ENCODE measurements at places on chromosomes 6 and 20. TPM values are rescaled to one million over a fixed set of nuclear protein-coding genes. Genes with fewer than 3 reads are reported as not detected.

DNA sequence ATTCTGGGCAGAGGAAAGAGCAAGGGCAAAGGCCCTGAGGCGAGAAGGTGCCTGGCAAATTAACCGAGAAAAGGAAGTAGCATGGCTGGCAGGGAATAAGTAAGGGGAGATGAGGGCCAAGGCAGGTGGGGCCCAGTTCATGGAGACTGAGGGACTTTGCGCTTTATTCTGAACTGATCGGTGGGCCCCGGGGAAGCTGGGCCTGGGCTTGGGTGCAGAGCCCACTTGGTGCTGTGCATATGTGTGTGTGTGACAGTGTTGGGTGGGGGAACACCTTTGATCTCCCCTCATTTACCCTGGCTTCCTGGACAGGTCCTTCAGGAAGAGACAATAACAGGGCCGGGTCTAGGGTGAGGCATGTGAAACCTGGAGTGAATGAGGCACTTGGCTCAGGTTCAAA, 2.9 kb upstream of the MDFI start:
- DNase-seq, result peak; percentile 58

GRCh38 chr6:35483490-35483889, 13.4 kb downstream of the TEAD3 start:
- no peak for DNase-seq

Gene HSPA12B
- 0.26 TPM for total RNA-seq

GRCh38 chr6:137216875-137217553, 2.2 kb downstream of the IFNGR1 start:
- DNase-seq, result no peak

- DNase-seq, result no peak
Observed at GRCh38 chr6:168318090-168318489, 1.5 kb downstream of the DACT2 start.

DNA sequence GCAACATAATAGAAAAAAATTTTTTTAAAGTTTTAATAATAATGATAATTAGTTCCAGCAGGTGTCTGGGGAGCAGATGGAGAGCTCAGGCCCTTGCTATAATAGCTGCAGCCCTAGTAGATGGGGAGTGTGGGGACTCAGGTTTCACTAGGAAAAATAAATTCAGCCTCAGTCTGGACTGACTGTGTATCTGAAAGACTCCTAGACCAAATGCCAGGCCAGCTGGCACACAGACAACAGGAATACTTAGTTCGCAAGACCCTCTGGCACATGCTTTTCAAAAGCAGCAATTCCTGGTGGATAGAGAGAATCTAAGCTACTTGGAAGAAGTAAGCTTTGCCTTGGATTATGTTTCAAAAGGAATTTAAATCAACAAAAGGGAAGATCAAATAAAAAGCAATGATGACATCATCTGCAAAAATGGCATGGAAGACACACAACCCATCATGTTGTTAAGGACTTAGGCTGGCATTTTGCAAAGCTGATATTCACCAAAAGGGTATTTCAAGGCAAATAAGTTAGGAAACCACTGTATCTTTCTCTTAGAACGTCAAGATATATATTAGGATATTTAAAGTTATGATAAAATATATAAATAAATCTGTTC, 107.8 kb downstream of the RNGTT start:
- no peak for DNase-seq

Gene FRK
- total RNA-seq, result 1.1 TPM

GRCh38 chr6:161578478-161578877, 304.6 kb upstream of the AGPAT4 start:
- DNase-seq, result no peak

DNA sequence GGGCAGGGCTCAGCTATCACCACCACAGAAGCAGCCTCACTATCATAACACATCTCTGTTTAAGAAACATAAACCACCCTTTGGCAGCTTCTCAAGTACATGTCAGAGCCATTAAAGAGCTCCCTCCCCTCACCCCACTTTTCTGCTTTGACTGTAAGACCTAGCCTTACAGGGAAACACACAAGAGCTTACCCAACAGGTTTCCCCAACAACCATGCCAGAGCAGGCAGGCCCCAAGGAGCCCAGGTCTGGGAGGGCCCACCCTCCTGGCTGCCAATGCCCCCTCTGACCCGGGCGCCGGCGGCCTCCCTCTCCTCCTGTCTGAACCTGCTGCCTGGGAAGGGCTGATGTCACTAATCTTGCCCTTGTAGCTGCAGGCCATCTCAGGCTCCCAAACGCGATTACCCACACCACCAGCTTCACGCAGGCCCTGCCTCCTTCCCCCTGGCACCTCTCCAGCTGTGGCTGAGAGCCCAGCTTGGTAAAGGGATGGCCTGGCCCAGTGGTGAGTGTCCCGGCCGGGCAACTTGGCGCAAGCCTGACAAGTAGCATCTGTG, 402.0 kb downstream of the MAFB start:
- peak; percentile 90 for DNase-seq

DNA sequence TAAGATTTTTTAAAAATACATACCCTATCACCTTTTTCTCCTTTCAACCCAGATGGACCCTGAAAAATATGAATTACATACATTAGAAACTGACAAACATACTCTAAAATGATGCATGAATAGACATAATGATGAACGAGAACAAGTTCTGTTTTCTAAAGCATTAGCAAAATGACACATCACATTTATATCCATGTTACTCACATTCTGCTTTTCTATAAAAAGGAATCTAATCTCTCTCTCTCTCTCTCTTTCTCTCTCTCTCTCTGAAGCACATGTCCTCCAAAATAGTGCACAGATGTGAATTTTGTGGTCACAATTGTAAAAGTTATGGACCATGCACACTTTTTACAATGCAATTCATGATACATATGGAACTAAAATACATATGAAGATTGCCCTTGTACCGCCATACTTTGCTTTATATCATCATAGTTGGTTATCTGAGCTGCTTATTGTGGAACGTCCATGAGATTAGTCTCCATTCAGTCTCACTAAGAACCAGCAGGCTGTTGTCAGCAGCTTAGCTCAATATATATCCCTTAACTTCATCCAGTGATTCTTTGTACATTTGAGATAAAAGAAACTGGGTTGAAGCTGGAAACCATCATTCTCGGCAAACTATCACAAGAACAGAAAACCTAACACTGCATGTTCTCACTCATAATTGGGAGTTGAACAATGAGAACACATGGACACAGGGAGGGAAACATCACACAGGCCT, 114.2 kb downstream of the COL12A1 start:
- DNase-seq, result no peak

Gene FKBP1C
- 0.75 TPM for total RNA-seq

DNA sequence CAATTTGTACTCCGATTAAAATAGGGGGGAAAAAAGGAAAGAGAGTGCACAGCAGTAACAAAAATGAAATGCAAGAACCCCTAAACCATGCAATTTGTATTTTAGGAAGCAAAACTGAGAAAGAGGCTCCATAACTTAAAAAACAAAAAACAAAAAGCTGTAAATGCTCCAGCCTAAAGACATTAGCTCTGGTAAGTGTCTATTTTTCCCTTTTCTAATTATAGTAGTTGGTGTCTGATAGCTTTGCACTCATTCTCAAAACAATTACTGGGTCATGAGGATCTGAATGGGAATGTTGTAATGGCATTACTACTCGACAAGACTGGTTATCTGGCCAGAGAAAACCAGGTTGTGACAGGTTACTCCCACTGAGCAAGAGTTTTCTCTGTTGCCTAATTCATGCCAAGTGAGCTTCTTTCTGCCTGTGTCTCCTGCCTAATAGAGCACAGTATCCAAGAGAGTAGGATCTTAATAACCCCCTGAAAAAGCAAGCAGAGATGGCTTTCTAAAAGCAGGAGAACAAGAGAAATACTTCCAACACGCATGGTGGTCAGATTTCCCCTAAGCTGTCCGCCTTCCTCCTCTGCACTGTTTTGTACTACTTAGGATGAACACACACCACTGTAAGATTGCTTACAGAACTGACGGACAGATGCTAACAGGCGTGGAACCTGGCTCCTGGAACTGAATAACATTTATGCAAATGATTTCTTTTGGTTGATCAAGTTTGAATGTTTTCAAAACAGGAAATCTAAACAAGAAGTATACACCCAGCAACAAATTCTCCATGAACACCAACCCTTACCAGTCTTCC, 86.4 kb downstream of the FKBP5 start:
- DNase-seq, result no peak

Gene AIG1
- total RNA-seq, result 32.2 TPM

GRCh38 chr20:36745927-36746659, at the start of gene NDRG3:
TSS of gene NDRG3 (minus strand) at chr20:36746090. CDS start at chr20:36721735, 24,355 bp downstream.
- peak; percentile 95 for DNase-seq

- no peak for DNase-seq
Observed at GRCh38 chr20:57317789-57318371, 11.7 kb upstream of the SPO11 start.

DNA sequence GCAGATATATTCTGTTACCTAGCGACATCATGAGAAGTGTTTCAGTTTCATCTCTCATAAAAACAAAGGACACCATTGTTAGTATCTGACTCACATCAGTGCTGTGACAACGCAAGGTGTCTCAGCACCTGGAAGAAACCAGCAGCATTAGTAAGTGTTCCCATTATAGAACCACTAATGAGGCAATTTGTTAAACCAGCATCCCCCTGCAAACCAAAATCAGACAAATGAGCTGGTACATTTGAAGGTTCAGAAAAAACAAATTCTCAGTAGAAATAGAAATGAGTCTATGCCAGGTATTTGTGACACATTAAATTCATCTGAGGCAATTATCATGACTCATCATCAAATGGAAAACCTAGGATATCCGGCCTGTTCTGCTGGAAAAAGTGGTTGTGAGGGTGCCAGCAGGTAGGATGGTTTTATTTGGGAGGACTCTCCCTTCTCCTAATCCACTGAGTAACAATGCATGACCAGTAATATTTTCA, 151.7 kb downstream of the TMEM200A start:
- no peak for DNase-seq

Gene DDAH2
- total RNA-seq, result 95.7 TPM

GRCh38 chr20:32544893-32545840, 40.0 kb downstream of the NOL4L start:
- DNase-seq, result no peak

DNA sequence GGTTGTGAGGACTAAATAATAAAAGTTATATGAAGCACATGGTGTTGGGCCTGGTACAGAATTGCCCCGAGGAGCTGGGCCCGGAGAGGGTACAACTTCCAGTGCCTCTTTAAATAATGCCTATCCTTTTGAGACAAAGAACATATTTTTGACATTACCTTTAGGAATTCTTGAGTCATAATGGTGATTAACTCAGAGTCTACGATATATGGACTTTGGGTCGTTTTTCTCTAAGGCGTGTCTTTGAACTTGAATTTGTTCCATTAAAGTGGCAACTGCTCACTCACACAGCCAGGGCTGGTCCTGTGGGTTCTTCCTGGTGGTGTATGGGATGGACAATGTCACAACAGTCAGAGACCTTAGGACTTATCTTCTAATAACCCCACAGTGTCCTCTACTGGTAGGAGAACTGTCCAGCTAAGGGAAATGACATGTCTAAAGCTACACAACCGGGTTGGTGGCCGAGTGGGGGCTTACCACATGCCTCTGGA, 106.5 kb downstream of the CDC5L start:
- no peak for DNase-seq

GRCh38 chr6:41790045-41790444, 2.6 kb downstream of the TOMM6 start:
- no peak for DNase-seq

DNA sequence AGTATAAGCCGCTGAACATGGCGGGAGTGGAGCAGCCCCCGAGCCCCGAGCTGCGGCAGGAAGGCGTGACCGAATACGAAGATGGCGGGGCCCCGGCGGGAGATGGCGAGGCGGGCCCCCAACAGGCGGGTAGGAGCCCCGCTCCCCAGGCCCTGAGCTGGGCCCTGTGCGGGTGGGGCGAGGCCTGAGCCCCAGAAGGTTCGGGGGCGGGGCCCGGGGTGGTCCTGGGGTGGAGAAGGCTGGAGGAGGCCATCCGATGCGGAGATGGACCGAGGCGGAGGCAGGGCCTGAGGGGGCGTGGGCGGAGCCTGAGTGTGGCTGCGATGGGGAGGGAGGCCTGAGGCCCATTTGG, 7.1 kb downstream of the L3MBTL1 start:
- no peak for DNase-seq

DNA sequence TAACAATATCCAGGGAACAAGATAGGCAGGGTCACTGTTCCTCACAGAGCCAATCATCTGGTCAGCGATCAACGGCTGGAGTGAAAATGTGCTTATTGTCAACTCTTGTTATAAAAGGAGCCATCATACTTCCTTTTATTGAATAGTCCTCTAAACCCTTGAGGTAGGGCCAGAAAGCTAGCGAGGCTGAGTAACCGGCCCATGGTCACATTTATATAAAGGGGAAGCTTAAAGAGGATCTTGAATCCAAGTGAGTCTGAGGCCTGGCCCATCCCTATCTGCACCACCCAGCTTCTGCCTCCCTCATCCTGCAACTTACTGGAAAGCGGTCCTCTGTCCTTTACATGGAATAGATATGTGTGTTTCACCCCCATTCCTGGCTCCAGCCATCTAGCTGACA, 9.5 kb downstream of the PHACTR3 start:
- DNase-seq, result no peak

- DNase-seq, result no peak
Observed at GRCh38 chr6:76790881-76791280, 672.4 kb downstream of the HTR1B start.

Gene COQ3
- total RNA-seq, result 3.7 TPM

DNA sequence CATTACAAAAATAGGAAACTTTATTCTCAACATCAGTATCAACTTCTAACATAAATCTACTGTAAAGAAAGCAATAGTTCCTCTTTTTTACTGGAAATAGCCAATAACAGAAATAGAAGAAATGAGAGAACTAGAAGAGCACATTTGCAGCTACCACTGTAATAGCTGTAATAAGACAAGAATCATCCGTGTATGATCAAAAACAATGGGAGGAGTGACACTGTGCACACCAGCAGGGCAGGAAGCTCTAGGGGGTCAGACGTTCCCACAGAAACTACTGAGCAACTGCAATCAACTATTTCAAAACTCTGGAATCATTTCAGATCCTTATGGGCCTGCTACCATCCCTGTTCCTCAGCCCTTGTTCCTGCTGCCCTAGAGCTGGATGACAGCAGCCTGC, 43.7 kb downstream of the NINL start:
- no peak for DNase-seq

DNA sequence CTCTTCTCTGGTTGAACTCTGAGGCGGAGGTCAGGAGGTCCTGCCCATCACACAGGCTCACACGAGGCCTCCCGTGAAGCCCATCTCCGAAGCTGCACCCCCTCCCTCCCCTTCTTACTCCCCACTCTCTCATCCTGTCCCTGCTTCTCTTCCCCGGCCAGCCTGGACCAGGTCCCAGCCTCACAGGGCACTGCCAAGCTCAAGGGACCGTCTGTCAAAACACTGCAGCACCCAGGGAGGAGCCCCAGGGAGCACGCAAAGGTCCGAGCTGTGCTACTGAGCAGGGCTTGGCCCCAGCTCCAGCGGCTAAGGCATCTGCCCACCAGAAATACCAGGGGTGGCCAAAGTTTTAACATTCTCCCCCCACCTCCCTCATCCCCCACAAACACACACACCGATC, 70.0 kb downstream of the PSMG4 start:
- no peak for DNase-seq

Gene SPDEF
- total RNA-seq, result not detected
